Head of caudate nucleus (tissue), 42 donors: ENCODE measurements at places on chromosomes 5 and 9.

GRCh38 chr5:78537821-78538220, 110.8 kb downstream of the LHFPL2 start:
- DNase-seq = peak; percentile 48

- no peak for DNase-seq
Observed at GRCh38 chr5:148910686-148911361, 84.4 kb downstream of the ADRB2 start.

GRCh38 chr9:69785757-69786156, 25.9 kb upstream of the PTAR1 start:
- no peak for DNase-seq

GRCh38 chr5:93620487-93621326, 37.7 kb downstream of the NR2F1 start:
- peak; percentile 78 for DNase-seq

- no peak for DNase-seq
Observed at GRCh38 chr5:82142217-82142841, 135.8 kb downstream of the RPS23 start.

DNA sequence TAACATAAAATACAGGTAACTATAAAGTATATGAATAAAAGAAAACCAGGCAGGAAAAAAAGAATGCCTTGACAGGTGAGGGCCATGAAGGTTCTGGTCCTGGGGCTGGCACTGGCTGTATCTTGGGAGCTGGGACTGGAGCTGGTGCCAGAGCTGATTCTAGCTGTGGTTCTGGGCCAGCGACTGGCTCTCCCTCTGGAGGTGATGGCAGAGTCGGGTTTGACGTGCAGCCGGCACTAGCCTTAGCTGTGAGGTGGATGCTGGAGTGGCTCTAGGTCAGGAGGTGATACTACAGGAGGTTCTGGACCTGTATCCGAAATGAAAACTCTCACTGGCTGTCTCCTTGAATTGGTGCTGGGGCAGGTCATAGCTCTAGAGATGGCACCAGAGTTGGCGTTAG, 22.3 kb downstream of the OBP2B start:
- no peak for DNase-seq

GRCh38 chr9:15469862-15470261, 40.9 kb downstream of the PSIP1 start:
- DNase-seq = no peak

DNA sequence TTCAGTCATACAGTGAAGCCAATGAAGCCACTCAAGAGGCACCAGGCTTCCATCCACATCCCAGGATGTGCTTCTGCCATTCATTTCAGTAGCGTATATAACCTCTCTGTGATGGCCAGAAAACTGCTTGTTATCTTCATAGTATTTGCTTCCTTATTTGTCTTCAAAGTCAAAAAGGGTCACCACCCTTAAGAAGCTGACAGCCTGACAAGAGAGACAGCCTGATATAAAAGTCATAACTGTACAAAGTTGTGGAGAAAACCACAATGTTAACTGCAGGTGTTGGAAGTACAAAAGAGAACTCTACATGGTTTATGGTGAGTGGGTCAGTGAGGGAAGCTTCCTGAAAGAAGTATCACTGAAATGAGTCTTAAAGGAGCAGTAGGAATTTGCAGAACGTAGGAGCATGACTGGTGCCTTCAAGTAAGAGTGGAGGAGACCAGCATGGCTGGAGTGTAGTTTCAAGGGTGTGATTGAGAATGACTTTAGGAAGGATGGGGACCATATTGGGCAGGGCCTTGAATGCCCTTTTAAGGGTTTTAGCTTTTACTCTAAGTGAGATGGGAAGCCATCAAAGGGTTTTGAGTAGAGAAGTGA, 33.7 kb downstream of the NIM1K start:
- no peak for DNase-seq

DNA sequence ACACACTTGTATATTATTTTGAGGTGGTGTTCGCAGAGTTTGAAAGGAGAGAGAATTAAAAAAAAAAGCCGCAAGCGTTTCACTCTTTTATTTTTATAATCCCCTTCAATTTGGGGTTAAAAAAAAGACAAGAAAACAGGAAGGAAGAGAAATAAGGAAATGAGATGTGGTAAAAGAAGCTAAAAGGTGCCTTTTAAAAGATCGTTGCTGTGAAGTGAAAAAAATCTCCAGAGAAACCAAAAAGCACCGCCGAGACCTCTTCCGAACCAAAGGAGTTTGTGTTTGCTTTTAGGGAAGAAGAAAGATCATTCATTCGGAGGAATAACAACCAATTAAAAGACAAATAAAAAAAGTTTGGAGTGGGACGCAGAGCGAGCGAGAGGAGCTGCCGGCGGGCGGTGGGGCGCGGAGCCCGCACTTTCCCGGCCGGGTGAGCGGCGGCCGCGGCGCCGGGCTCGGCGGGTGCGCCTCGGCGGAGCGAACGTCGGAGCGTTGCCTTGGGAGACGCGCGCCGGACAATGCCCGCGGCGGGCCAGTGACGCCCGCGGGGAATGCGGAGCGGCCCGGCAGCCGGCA, 355 bp downstream of the TLE4 start:
- DNase-seq = no peak

DNA sequence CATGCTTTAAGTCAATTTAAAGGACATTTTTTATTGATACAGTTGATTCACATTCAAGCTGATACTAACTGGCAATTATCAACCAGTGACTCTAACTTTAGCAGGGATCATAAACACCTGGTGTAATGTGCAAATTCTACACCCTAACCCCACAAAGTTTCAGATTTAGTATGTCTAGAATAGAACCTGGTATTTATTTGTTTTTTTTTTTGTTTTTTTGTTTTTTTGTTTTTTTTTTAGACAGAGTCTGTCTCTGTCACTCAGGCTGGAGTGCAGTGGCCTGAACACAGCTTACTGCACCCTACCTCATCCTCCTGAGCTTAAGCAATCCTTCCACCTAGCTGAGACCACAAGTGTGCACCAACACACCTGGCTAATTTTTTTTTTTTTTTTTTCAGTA, 311.2 kb upstream of the SEMA6A start:
- DNase-seq = no peak

GRCh38 chr9:86202338-86202882, 57.0 kb downstream of the C9orf153 start:
- DNase-seq = peak; percentile 39

GRCh38 chr9:134283111-134283515, 43.1 kb upstream of the RXRA start:
- DNase-seq = peak; percentile 68

- no peak for DNase-seq
Observed at GRCh38 chr9:123861086-123861755, 68.7 kb downstream of the DENND1A start.

GRCh38 chr5:131268758-131269370, 5.0 kb downstream of the CDC42SE2 start:
- no peak for DNase-seq

DNA sequence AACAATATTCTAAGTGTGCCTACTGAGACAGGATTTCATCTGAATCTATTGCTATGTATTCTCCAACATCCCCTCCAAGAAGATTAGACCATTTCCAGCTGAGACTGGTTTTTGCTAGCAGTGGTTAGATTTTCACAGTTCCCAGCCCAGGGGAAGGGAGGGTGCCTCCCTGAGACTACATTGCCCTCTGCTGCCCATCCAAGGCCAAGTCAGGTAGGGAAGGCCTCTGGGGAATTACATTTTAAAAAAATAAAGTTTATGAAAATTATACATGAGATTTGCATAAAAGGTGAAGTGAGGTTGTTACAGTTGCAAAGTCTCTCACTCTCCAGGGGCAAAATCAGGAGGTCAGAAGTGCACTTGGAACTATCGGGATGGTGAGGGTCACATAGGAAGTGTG, 28.0 kb upstream of the SYK start:
- DNase-seq = no peak

GRCh38 chr5:74976651-74977050, 75.7 kb downstream of the GCNT4 start:
- DNase-seq = no peak

- DNase-seq = no peak
Observed at GRCh38 chr9:121271368-121272341, 3.7 kb downstream of the GSN start.

DNA sequence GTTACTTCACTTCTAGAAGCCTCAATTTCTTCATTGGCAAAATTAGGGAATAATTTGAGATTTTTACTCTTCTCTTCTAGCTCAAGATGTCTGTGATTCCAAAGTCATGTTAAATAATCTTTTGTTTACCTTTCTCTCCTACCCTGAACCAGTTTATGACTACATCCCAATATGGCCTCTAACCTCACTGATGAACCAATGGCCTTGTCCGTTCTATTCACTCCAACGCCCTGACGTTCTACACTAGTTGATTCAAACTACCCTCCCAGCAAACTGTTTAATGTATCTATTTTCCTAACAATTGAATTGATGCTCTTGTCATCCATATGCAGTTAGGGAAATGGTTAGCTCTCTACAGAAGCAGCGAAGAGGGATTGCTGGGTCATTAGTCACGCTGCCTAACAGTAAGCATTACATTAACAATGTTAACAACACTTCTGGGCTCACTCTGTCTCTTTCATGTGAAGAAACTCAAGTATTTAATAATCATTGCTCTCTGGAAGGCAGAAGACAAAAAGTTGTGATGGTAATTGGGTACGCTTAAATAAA, 38.0 kb downstream of the RAPGEF1 start:
- DNase-seq = no peak

GRCh38 chr9:79639354-79639753, 67.6 kb downstream of the TLE4 start:
- no peak for DNase-seq

GRCh38 chr9:132150256-132150655, 11.6 kb upstream of the NTNG2 start:
- DNase-seq = no peak

- DNase-seq = no peak
Observed at GRCh38 chr5:37640088-37640487, 199.8 kb downstream of the GDNF start.

DNA sequence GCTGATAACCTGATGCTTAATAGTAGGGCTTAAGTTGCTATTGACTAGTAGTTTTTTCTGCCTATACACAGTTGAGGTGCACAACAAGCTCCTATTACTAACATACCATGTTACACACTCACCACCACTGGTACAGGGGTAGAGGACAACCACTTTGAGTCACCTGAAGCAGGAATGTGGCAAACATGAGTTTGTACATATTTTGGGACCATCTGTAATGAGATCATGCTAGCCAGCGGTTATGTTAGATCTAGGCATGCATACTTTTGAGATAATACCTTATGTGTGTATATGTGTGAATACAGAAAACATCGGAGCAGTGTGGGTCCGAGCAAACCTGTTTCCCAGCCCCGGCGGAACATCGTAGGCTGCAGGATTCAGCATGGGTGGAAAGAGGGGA, 72.8 kb upstream of the NXNL2 start:
- no peak for DNase-seq

DNA sequence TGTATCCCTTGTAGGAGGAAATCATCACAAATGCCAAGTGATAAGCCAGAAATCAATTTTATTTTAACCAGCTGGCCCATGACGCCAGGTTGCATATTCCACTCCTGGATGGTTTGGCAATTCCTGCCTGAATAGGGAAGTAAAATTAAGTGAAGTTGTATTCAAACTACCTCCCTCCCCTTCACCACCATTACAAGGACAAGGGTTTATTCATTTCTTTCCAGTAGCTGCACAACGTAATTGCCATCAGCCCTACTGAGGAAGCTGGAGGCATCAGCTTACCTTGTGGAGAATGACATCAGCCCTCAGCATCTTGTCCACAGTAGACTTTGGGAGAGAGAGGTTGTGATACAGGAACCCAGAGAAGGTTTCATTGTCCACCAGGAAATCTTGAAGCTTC, 66.6 kb downstream of the ABCA1 start:
- DNase-seq = no peak

DNA sequence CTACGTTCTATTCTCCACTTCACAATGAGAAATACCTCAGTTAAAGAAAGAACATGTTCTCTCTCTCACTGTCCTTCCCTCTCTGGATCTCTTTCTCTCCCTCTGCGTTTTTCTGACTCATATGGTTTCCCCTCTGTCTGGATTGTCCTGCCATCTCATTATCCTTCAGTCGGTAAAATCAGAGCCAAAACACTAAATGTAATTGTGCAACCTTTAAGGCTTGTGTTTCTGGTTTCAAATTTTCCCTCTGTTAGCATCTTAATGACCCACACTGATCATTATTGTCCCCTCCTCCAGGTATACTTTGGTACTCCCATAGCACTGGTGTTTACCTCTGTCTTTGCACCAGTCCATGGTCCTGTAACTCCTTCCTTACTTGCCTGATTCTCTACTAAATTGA, 509.4 kb upstream of the C9orf72 start:
- DNase-seq = no peak

- DNase-seq = no peak
Observed at GRCh38 chr9:125202846-125203618, 2.7 kb downstream of the RABEPK start.

DNA sequence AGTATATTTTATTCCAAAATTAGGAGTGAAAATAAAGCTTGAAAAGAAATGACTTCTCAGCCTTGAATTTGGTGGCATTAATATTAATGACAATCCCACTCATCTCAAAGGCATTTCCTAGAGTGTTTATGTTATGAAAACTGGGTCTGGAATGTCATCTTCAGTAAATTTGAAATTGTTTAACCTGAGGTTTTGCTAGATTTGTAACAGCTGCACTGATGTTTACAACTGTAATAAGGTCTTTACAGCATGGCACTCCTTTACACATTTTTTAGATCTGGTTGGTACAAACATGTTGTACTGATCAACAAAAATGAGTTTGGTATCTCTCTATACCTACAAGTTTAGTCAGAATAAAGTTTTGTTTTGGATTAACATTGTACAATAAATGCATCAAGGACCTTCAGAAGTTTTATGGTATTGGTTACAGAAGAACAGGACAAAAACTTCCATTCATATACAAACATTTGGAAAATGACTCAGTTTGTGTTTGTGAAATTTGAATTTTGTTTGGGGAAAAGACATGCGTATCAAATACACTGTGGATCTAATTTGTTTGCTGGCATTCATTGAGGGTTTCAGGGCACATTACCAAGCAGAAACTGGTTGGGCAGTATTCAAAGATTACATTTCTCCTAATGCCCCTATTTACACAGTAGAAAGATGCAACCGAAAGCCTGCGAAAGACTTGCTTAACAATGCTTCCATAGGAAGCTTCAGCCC, 11.6 kb downstream of the FANCC start:
- no peak for DNase-seq

GRCh38 chr9:134961331-134962064, 43.8 kb upstream of the FCN1 start:
- DNase-seq = no peak

GRCh38 chr5:143019614-143020515, 249.7 kb downstream of the ARHGAP26 start:
- no peak for DNase-seq

DNA sequence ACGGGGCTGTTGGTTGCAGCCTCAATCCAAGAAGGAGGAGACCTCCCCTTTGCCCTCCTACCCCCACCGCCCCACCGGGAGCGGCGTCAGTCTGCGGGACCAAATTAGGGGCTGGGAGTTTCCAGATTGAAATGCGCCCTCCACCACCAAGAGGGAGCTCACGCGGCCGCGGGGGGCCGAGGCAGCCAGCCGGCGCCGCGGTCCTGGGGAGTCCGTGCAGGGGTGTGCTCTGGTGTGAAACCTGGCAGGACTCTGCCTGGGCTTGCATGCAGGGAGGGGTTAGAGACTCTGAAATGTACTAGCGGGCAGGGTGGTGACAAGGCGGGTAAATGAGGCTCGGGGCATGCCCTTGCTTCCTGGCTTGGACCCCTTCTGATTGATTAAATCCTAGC, 989 bp upstream of the FBN2 start:
- no peak for DNase-seq
